ENCODE measurements at places on chromosomes 5 and 9. TPM values are rescaled to one million over a fixed set of nuclear protein-coding genes. Genes with fewer than 3 reads are reported as not detected.

The HEXB gene
- 366 TPM for total RNA-seq

The TBC1D2 gene
- 8.2 TPM for total RNA-seq

The PDCD1LG2 gene
- 4.3 TPM for total RNA-seq

The ANKRD33B gene
- 3.1 TPM for total RNA-seq

The PCDHGA10 gene
- total RNA-seq = 4.2 TPM

The OTULINL gene
- total RNA-seq = 0.08 TPM

The OTP gene
- not detected for total RNA-seq

The BARHL1 gene
- not detected for total RNA-seq

The PCDHGB5 gene
- total RNA-seq = 16.9 TPM

The GABRA6 gene
- not detected for total RNA-seq

The G3BP1 gene
- 139 TPM for total RNA-seq

The ELP1 gene
- total RNA-seq = 26.2 TPM

Data from smooth muscle cell of the coronary artery (primary cell).